Memory B cell (primary cell): ENCODE measurements at places on chromosomes 4 and X.

DNA sequence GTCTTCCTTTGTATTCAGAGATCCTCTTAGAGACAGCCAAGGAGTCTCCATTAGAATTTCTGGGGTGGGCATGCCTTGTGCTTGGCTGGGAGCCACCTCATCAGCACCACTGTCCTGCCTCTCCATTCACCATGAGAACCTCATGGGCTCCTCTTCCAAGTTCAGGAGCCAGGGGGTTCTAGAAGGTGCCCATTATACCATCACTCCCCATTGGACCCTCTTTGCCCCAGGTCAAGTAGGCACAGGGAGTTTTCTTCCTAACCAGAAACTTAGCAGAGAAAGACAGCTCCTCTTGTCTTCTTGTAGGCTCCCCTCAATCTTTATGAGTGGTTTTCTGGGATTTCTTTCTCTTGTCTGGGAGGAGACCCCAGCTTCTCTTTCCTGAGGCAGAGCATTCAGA, 31.1 kb downstream of the ASMT start:
- DNase-seq = no peak

- no peak for DNase-seq
Measured at GRCh38 chr4:10491401-10491800, 34.2 kb upstream of the ZNF518B start.

- no peak for DNase-seq
Measured at GRCh38 chrX:123348468-123348867, 164.4 kb downstream of the GRIA3 start.

- no peak for DNase-seq
Measured at GRCh38 chrX:13252726-13253125, 67.1 kb downstream of the ATXN3L start.

GRCh38 chr4:41454423-41454822, 83.5 kb upstream of the LIMCH1 start:
- DNase-seq = no peak

- no peak for DNase-seq
Measured at GRCh38 chr4:22091906-22092305, 143.3 kb upstream of the KCNIP4 start.

DNA sequence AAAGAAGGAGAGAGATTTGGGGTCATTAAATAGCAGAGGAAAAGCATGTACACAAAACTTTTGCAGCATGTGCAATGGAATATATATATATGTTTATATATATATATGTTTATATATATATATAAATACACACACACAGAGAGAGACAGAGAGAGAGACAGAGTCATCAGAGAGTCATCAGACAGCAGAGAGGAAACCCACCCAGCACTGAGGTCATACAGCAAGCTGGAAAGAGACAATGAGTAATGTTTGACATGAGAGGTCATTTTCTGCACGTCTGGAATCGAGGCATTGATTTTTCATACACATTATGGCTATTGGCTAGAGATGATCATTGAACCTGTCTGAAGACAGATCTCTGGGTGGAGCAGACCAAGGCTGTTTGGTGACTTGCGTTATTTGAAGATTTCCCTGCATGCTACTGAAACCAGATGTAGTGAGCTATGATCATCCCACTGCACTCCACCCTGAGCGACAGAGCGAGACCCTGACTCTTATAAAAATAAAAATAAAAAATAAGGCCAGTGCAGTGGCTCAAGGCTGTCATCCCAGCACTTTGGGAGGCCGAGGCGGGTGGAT, 48.8 kb upstream of the SHOX start:
- DNase-seq = no peak

DNA sequence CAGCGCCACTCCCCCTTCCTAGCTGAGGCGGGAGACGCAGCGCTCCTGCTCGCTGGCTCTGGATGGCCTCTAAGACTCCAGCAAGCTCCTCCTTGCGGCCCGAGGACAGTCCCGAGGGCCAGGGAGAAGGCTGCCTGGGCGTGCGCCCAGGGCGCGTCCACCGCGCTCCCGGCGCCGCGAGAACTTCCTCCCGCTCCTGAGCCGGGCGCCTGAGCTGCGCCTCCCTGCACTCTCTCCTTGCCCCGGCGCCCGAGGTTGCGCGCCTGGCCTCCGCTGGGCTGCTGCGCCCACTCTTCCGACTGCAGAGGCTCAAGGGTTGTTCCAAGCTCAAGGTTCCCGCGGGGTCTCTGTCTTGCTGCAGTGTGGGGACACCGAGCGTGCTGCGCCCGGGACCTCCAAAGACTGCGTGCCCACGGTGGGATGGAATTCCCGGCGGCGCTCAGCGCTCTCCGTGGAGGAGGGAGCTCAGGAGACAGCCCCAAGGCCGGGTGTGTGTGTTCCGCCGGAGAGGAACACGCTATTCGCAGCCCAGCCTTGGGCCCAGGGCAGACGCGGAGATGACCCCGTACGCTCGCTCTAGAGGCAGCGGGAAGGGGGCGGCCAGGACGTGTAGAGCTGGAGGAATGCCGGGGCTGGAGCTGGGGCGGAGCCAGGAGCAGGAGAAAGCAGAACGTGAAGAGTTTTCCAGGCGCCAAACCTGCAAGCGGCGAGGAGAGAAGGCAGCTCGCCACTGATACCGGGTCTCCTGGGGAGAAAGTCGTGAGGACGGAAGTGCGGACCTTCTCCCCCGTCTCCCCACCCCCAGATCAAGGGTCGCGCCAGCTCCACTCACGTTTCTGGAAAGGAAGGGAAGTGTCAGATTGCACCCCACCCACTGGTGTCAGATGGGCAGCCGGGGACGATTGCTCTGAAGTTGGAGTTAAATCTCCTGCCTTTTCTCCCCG, at the start of gene ARHGAP6:
Gene ARHGAP6, minus strand, starts transcription at position 753 of the 944 bp plus-strand sequence. CDS start 1,092 bp downstream, outside the sequence.
- no peak for DNase-seq

DNA sequence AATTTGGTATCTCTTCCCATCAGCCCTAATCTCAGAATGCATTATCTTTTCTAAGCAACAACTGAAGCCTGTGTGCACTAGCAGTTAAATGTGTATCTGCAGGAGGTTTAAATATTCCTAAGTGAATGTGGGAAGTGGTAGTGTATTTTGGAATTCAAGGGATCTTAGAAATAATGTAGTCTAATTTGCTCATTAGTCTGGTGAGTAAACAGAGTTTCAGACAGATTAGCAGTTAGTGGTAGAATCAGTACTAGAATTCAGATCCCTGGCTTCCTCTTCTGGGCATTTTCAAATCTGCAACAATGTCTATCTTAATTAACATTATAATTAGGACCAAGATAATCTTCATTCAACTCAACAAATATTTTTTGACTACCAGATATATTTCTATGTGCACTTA, 11.7 kb upstream of the CXCL2 start:
- no peak for DNase-seq

DNA sequence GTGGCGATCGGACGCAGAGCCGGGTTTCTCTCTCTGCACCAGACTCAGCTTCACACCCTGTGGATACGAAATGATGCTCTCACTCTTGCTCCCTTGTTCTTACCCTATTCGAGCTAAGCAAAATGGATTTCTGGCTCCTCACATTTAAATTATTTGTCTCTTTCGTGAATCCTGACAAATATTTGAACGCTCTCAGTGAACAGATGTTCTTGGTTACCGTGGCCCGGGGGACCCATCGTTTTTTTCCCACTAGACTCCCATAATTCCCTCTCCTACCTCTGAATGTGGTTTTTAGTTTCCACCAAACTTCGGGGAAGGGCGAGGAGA, 630 bp downstream of the SMARCA5 start:
- no peak for DNase-seq

DNA sequence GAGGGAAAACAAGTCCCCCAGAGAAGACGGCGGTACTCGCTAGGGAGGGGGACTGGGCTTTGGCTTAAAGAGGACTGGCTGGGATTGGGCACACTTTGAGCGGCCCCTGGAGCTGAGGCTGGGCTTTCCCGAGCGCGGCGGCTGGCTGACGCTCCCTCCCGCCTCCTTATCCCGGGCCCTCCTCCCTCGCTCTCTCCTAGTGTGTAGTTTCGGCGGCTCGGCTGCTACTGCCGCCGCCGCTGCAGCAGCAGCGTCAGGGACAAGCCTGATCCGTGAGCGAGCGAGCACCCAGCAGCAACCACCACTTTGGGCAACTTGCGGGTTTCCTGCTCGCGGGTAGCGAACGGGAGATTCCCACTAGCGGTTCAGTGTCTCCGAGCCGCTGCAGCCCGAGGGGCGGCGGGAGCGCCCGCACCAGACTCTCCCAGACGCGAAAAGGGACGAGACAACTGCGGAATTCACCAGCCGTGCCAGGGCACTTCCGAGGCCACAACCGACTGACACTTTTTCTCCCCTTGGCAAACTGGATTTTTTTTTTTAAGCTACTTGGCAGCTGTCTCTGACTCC, 632 bp upstream of the PCDH7 start:
- no peak for DNase-seq

- no peak for DNase-seq
Measured at GRCh38 chrX:134895805-134896581, 94.8 kb upstream of the SMIM10 start.

DNA sequence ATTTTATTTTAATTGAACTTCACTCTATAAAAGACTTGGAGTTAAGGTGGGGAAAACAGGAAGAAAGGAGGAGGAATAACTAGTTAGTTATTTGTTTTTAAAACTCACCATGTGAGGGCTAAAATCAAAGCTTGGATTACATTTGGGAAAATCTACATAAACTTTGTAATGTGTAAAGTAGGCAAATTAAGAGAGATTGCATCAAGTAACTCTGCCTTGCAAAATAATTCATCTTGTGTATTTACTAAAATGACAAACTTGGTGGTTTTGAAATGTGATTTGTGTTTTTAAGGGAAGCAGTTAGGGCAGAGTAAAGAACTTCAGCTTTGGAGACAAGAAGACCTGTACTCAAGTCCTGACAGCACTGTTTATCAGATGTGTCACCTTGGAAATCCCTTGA, 43.3 kb upstream of the RASSF6 start:
- DNase-seq = no peak

DNA sequence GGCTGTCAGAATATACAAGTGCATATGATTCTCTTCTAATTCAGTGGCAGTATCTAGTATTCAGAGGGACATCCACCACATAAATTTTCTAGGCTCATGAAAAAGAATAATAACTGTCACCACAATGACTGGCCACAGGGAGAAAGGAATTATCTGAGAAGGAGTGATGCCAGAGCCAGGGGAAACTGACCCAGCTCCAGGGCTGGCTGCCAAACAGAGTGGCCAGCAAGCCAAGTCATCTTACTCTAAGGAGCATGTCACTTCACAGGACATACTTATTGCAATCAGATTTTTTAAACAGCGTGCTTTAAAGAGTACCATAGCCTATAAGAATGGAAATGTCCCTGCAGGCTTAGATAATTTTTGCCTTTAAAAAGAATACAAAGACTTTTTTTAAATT, 5.8 kb upstream of the SEPTIN11 start:
- no peak for DNase-seq

GRCh38 chr4:153523164-153523796, 57.1 kb downstream of the TMEM131L start:
- DNase-seq = no peak

DNA sequence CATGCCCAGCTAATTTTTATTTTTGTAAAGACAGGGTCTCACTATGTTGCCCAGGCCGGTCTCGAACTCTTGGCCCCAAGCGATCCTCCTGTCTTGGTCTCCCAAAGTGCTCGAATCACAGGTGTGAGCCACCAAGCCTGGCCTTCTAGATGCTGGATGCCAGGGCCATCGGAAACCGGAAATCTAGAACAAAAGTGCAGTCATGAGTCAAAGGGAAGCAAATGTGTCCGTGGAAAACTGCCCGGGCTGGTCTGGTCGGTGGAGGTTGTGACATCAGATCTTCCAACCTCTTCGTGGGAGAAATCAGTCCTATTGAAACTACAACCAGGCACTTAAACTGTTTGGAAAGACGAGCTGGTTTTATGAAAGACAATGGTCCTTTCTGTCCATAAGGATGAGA, 92.3 kb upstream of the SHOX start:
- no peak for DNase-seq

GRCh38 chrX:56759736-56760409, 30.8 kb downstream of the NBDY start:
- no peak for DNase-seq

DNA sequence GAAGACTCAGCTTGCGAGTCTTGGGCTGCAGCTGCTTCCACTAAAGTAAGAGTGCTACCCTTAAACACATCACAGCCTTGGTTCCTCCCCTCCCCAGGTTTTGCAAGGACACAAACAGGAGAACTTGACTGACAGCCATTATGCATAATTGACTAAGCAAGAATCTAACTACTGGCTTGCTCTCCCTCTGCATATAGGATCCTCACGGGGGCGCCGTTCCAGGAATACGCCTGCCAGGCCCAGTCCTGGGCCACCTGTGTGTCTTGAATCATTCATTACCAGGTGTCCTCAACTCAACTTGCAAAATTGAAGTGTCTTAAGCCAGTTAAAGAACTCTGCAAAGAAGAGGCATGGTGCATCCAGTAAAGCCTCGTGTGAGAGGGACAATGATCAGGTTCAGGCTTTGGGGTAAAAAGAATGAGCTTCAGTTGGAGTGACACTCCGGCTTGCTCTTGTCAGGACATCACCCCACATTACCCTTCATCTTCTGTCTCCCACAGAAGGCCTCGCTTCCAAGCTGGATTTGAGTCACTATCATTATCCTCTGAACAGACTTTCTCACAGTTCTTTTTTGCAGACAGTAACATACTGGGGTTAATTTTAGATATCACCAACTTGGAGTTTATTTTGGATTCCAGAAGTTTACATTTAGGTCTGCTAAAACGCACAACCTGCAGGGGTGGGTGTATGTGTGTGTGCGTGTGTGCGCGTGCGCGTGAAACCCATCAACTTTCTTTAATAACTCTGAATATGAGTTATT, 273.5 kb upstream of the HS3ST1 start:
- DNase-seq = no peak

- no peak for DNase-seq
Measured at GRCh38 chr4:9859810-9860209, 78.4 kb downstream of the DRD5 start.

DNA sequence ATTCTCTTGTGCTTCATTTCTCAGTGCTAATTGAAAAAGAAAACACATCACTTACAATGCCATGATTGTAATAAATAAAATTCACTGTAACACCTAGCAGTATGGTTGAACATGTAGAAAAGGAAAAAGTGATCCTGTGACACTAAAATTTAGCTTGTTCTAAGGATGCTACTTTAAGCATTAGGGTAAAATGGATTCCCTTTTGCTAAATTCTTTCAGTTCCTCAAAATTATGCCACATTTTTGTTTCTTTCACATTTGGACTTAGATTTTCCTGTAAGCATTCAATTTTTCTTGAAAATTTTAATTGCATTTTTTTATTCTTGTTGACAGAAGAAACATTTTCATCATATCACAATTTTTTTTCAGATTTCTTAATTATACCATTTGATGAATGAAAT, 19.4 kb downstream of the TET2 start:
- DNase-seq = no peak

GRCh38 chr4:26787461-26788340, 72.9 kb upstream of the STIM2 start:
- no peak for DNase-seq

DNA sequence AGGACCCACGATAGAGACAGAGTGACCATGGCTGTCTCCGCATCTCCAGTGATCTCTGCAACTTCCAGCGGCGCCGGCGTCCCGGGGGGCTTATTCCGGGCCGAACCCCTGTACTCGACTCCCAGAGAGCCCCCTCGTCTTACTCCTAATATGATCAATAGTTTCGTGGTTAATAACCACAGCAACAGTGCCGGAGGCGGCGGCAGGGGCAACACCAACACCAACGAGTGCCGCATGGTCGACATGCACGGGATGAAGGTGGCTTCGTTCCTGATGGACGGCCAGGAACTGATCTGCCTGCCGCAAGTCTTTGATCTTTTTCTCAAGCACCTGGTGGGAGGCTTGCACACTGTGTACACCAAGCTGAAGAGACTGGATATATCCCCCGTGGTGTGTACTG, 343 bp downstream of the DACH2 start:
- no peak for DNase-seq
